ENCODE measurements at places on chromosomes 4 and X. TPM values are rescaled to one million over a fixed set of nuclear protein-coding genes. Genes with fewer than 3 reads are reported as not detected.

TMEM144 gene
- total RNA-seq: not detected

ARR3 gene
- not detected for total RNA-seq

DNA sequence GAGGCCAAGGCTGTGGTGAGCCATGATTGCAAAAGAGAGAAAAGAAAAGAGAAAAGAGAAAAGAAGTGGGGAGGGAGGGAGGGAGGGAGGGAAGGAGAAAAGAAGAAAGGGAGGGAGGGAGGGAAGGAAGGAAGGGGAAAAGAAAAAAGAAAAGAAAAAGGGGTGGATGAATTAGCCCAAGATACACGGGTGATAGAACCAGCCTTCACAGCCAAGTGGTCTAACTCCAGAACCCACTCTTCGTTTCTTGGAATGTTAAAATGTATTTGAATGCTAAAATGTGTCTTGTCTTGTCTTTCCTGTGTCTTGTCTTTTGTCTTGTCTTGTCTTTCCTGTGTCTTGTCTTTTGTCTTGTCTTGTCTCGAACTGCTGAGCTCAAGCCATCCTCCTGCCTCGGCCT lies 13.1 kb downstream of the CCNQ start:
- no peak for DNase-seq
- no peaks in the 10 kb centered on the region for H3K27me3 ChIP-seq
- H3K27ac ChIP-seq: no peak overlapping the region

GRCh38 chr4:106495476-106495875 lies 126.9 kb upstream of the GIMD1 start:
- no peaks in the 10 kb centered on the region for H3K27me3 ChIP-seq
- H3K4me3 ChIP-seq: no peak overlapping the region
- H3K36me3 ChIP-seq: no peaks in the 10 kb centered on the region
- H3K4me1 ChIP-seq: no peaks in the 10 kb centered on the region
- H3K27ac ChIP-seq: no peak overlapping the region
- DNase-seq: no peak

C4orf33 gene
- 20.3 TPM for total RNA-seq

GRCh38 chr4:113741956-113742355 lies 19.6 kb downstream of the CAMK2D start:
- H3K4me3 ChIP-seq: no peak overlapping the region
- no peak overlapping the region for H3K27ac ChIP-seq
- H3K27me3 ChIP-seq: no peaks in the 10 kb centered on the region
- no peak for DNase-seq
- H3K36me3 ChIP-seq: peaks cover 23% of the 10 kb centered on the region

GRCh38 chr4:145812919-145813318 lies 125.7 kb downstream of the ZNF827 start:
- no peaks in the 10 kb centered on the region for H3K27me3 ChIP-seq
- peaks cover 37% of the 10 kb centered on the region for H3K4me1 ChIP-seq
- H3K27ac ChIP-seq: no peak overlapping the region
- peaks cover 67% of the 10 kb centered on the region for H3K36me3 ChIP-seq

GRCh38 chr4:123430031-123430430 lies 33.4 kb downstream of the SPRY1 start:
- H3K4me1 ChIP-seq: peaks cover 13% of the 10 kb centered on the region
- DNase-seq: no peak
- no peak overlapping the region for H3K27ac ChIP-seq
- no peaks in the 10 kb centered on the region for H3K27me3 ChIP-seq

TCP11X2 gene
- not detected for total RNA-seq

- H3K36me3 ChIP-seq: peaks cover 3% of the 10 kb centered on the region
- H3K4me1 ChIP-seq: no peaks in the 10 kb centered on the region
- no peak for DNase-seq
- H3K27me3 ChIP-seq: no peaks in the 10 kb centered on the region
These were observed 97.9 kb downstream of the MAB21L2 start for GRCh38 chr4:150679765-150680343.

Measured in activated CD8-positive, alpha-beta T cell treated with anti-CD3 and anti-CD28 coated beads, Interleukin-2, amount 10 ng/mL, durations not matched to agents 7 days and 5 days (primary cell).